ENCODE measurements at places on chromosomes 1 and 21.

DNA sequence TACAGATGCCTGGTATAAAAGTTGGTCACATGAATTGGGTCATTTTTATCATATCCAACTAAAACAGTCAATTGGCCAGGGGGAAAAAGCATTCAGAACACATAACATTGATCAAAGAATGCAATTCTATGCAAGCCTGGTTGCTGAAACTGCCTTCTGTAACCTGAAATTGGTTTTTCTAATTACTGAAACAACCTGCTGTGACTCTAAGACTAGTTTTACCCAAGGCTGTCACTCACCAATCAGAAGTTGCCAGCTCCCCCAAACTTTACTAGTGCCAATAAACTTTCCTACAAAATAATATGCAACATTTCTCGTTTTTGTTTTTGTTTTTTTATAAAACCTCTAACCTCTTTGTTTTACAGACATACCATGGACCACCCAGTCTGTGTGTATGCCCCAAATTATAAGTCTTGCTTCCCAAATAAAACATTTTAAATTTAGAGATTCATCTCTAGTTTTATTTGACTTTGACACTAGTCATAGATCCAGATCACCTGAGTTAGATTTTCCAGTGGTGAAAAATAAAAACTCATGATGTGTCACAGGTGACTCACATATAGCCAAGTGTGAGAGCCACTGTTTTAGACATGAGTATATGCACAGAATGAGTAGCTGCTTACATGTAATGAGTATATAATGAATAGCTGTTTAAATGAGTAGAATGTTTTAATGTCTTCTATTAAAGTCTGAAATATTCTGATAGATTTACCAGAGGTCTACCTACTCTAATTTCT lies 64.2 kb upstream of the CR2 start:
- DNase-seq: peak; percentile 11

DNA sequence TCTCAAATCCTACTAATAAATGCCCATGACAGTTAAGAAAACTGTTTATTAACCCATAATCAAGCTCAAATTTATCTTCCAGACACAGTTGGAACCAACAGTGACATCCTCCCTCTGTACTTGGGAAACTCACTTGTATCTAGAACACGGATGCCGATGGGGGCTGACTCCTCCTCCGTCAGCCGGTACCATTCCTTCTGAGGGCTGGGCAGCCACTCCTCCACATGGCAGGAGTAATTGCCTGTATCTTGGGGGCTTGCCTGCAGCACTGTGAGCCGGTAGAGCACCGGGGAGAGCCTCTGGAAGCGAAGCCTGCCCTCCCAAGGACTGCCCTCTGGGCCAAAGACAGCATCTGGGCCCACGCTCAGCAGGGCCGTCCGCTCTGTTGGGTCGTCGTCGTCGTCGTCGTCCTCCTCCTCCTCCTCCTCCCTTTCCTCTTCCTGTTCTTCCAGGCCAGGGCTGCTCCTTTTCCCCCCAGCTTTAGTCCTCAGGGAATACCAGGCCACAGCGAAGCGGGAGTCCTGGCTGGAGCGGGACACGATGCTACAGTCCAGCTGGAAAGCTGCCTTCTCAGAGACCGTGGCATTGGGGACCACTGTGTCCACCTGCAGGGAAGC lies 8.5 kb upstream of the CD58 start:
- DNase-seq: no peak

- no peak for DNase-seq
These were observed 47.0 kb upstream of the DYRK1A start for GRCh38 chr21:37319551-37319950.

GRCh38 chr1:9907441-9907840 lies 2.6 kb downstream of the CTNNBIP1 start:
- DNase-seq: no peak

DNA sequence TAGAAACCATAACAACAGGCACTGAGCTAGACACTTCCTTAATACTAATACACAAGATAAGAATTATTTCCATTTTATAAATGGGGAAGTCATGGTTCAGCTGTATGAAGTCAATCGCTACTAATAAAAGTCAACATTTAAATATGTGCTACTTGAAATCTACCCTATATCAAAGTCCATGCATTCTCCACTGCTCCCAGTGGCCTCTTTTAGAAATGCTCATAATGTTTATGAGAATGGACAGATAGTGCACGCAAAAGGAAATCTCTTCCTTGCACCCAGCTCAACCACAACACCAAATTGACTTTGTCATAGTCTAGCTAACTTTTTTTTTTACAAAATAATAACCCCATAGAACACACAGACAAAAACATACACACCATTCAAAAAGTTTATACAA lies 281.7 kb upstream of the CXADR start:
- no peak for DNase-seq

DNA sequence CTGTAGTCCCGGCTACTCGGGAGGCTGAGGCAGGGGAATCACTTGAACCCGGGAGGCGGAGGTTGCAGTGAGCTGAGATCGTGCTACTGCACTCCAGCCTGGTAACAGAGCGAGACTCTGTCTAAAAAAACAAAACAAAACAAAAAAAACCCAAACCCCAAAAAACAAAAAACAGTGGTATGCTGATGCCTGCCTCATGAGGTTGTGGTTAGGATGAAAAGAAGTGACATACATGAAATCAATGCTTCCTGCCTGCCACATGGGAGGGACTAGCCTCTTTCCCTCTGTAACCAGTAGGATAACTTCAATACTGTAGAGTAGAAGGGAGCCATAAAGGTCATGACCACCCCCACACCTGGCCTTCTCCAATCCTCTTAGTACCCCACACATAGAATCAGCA lies 55.2 kb downstream of the TENT5C start:
- no peak for DNase-seq

- no peak for DNase-seq
These were observed 109.2 kb downstream of the CSMD2 start for GRCh38 chr1:34055818-34056217.

Data from astrocyte of the hippocampus (primary cell).